ENCODE measurements at places on chromosomes 5 and 9. TPM values are rescaled to one million over a fixed set of nuclear protein-coding genes. Genes with fewer than 3 reads are reported as not detected.

Gene CDKN2B-AS1
- total RNA-seq: not detected

GRCh38 chr9:91433180-91433579, 9.5 kb upstream of the NFIL3 start:
- no peaks in the 10 kb centered on the region for H3K4me1 ChIP-seq
- H3K4me3 ChIP-seq: no peak overlapping the region
- no peak overlapping the region for H3K27ac ChIP-seq
- no peaks in the 10 kb centered on the region for H3K27me3 ChIP-seq

DNA sequence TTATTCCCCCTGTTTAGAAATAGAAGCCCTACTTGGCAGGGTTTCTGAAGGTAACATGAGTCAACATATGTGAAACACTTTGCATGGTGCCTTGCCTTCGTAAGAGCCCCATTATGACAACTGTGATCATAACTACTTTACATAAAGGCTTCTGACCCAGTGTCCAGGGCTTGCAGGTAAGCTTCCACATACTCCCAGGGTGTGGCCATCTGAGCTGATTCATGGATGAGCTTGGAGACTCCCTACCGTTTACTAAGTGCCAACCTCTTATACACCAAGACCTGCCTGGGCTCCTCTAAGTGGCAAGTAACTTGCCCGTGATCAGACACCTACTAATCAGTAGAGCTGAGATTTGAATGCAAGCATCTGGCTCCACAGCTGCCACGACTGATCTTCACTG, 62.8 kb upstream of the C5orf58 start:
- H3K4me3 ChIP-seq: no peak overlapping the region
- no peaks in the 10 kb centered on the region for H3K36me3 ChIP-seq
- H3K27me3 ChIP-seq: peaks cover 3% of the 10 kb centered on the region
- no peaks in the 10 kb centered on the region for H3K4me1 ChIP-seq

Gene GLDC
- not detected for total RNA-seq

GRCh38 chr5:79456890-79457583, 56.9 kb downstream of the HOMER1 start:
- H3K36me3 ChIP-seq: no peaks in the 10 kb centered on the region
- DNase-seq: no peak
- H3K4me3 ChIP-seq: no peak overlapping the region
- H3K4me1 ChIP-seq: no peaks in the 10 kb centered on the region
- H3K27me3 ChIP-seq: peaks cover 1% of the 10 kb centered on the region

Gene RIMOC1
- total RNA-seq: 36.9 TPM

Gene BRD8
- total RNA-seq: 76.1 TPM

- no peaks in the 10 kb centered on the region for H3K36me3 ChIP-seq
- H3K27me3 ChIP-seq: no peaks in the 10 kb centered on the region
- DNase-seq: peak; percentile 62
Measured at GRCh38 chr5:87081511-87082372, 185.9 kb upstream of the RASA1 start.

Gene MARCHF3
- 12.7 TPM for total RNA-seq

Gene ABLIM3
- not detected for total RNA-seq

Gene KIF4B
- total RNA-seq: not detected

- H3K27me3 ChIP-seq: peaks cover 2% of the 10 kb centered on the region
- H3K4me1 ChIP-seq: no peaks in the 10 kb centered on the region
- H3K27ac ChIP-seq: no peak overlapping the region
- no peak overlapping the region for H3K4me3 ChIP-seq
- DNase-seq: no peak
Measured at GRCh38 chr9:135550344-135550918, 4.5 kb downstream of the OBP2A start.

DNA sequence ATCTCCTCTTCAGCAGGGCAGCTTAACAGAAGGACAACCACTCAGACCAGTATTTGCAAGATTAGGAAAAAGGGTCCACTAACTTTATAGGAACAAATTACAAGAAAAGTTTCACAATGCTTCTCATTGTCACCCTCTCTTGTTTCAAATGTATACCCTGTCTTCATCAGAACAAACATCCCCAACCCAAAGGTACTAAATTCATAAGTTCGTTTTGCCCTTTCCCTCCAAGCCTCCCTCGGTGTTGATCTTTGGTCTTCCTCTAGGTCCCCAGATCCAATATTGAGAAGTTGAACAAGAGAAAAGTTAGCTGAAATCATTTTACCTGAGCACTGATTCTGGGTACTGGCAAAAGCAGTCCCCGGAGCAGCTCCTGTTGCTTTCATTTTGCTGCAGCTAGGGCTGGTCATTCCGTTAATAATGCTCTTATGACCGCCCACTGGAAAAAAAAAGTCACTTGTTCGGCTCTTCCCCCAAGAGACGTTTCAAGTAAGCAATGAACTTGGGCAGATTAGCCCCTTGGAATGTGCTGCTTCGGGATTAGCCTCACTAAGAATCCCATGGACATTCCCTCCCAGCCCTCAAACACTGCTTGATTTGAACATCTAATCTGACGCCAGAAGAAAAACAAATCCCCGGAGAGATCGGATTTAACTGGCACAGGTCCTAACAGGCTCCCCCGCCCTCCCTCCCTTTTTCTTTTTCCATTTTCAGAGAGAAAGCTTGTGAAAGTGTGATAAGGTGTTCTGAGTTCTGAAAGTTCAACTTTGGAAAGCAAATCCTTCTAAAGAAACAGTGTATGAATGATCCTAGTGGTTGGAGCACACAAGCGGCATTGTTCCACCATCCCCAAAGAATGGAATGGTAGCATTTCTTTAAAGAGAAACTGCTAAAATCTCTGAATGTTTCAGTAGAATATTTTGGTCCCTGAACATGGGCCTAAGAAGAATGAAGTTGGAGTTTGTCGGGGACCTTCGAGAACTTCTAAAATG, 252.5 kb downstream of the TRPM3 start:
- H3K36me3 ChIP-seq: no peaks in the 10 kb centered on the region
- H3K4me1 ChIP-seq: no peaks in the 10 kb centered on the region
- DNase-seq: no peak
- H3K27ac ChIP-seq: no peak overlapping the region

Gene FGF1
- not detected for total RNA-seq

DNA sequence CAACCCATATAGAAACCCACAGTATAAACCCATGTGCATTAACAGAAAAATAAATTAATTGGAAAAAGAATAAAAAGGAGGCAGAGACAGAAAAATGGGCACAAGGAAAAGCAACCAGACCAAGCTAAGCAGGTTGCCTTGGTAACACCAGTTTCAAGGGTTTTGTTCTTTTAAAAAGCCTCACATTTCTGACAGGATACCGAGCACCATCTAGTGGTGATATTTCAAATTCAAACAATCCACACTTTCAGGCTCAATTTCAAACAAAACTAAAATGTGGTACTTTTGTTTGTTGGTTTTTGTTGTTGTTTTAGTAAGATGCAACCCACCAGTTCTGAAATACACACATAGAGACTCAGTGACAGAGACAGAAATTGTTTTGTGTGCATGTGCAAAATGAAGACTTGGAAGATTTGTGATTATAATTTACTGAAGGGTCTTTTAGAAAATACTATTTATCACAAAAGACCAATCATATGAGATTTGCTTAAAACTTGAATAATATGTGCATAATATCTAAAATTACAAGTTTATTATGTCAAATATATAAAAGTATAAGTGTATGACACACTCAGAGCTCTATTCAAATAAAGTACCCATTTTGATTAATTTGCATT, 318.2 kb downstream of the SLCO4C1 start:
- H3K4me3 ChIP-seq: no peak overlapping the region
- no peaks in the 10 kb centered on the region for H3K27me3 ChIP-seq
- no peaks in the 10 kb centered on the region for H3K36me3 ChIP-seq
- no peak overlapping the region for H3K27ac ChIP-seq

DNA sequence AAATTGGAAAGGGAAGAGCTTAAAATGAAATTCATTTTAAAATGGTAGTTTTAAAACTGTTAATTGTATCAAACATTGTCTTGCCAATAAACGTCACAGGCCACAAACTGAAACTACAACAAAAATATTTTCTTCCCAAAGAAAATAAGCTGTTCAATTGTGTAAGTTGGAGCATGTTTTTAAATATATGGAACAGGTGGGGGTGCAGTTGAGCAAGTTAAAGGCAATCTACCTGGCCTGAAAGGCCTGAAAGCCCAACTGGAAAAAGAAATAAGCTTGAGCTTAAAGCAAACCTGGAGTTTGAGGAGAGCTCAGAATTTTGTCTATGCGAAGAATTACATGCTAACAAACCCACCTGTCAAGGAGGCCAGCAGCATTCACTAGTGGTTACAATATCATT, 439.5 kb downstream of the ACTL7B start:
- H3K36me3 ChIP-seq: no peaks in the 10 kb centered on the region
- no peak overlapping the region for H3K27ac ChIP-seq
- no peak for DNase-seq
- H3K4me3 ChIP-seq: no peak overlapping the region

Gene CDHR2
- total RNA-seq: 3.6 TPM

Gene SNCB
- not detected for total RNA-seq

Gene PCDHA11
- not detected for total RNA-seq

GRCh38 chr5:103411711-103412110, 150.9 kb downstream of the NUDT12 start:
- H3K36me3 ChIP-seq: no peaks in the 10 kb centered on the region
- no peak overlapping the region for H3K27ac ChIP-seq
- no peak overlapping the region for H3K4me3 ChIP-seq

- H3K36me3 ChIP-seq: no peaks in the 10 kb centered on the region
- no peaks in the 10 kb centered on the region for H3K4me1 ChIP-seq
- H3K27me3 ChIP-seq: no peaks in the 10 kb centered on the region
- H3K27ac ChIP-seq: no peak overlapping the region
- no peak for DNase-seq
Measured at GRCh38 chr9:81984928-81985327, 3.6 kb upstream of the SPATA31D1 start.

Gene CXCL14
- not detected for total RNA-seq

DNA sequence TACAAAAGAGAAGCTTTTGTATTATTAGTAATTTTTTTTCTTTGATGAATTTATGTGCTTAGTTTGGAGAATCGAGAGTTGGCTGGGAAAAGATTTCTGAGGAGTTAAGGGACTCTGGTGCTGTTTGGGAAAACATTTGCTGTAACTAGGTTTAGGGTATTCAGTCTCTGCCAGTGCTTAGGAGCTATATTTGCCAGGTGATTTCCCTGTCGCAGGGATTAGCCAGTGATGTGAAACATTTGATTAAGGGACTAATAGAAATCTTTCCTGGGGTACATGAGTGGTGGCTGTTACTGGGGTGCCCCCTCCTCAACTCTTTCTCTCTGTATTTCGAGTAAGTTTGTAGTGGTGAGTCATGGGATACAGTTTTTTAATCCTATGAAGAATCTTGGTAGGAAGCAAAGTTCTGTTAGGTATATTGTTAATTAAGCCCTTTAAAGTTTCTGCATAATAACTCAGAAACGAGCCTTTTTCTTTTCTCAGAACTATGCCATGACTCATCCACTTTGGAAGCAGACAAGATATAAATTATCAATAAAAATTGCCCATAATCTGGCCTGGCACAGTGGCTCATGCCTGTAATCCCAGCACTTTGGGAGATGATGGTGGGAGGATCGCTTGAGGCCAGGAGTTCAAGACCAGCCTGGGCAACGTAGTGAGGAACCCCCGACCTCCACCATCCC, 18.6 kb downstream of the RGMB start:
- no peaks in the 10 kb centered on the region for H3K4me1 ChIP-seq
- H3K27ac ChIP-seq: no peak overlapping the region
- no peak overlapping the region for H3K4me3 ChIP-seq
- DNase-seq: no peak
- no peaks in the 10 kb centered on the region for H3K36me3 ChIP-seq
- no peaks in the 10 kb centered on the region for H3K27me3 ChIP-seq

Gene ANKRD18B
- not detected for total RNA-seq

Gene MUSK
- not detected for total RNA-seq

Gene LMX1B
- total RNA-seq: not detected

- no peaks in the 10 kb centered on the region for H3K36me3 ChIP-seq
- H3K4me1 ChIP-seq: no peaks in the 10 kb centered on the region
- H3K27ac ChIP-seq: no peak overlapping the region
- no peak overlapping the region for H3K4me3 ChIP-seq
- no peaks in the 10 kb centered on the region for H3K27me3 ChIP-seq
- no peak for DNase-seq
Measured at GRCh38 chr9:98564714-98565113, 144.0 kb downstream of the GABBR2 start.

- no peaks in the 10 kb centered on the region for H3K36me3 ChIP-seq
- H3K27me3 ChIP-seq: no peaks in the 10 kb centered on the region
- no peak for DNase-seq
- H3K4me3 ChIP-seq: no peak overlapping the region
- no peak overlapping the region for H3K27ac ChIP-seq
Measured at GRCh38 chr9:111992523-111992922, 95.9 kb downstream of the UGCG start.

DNA sequence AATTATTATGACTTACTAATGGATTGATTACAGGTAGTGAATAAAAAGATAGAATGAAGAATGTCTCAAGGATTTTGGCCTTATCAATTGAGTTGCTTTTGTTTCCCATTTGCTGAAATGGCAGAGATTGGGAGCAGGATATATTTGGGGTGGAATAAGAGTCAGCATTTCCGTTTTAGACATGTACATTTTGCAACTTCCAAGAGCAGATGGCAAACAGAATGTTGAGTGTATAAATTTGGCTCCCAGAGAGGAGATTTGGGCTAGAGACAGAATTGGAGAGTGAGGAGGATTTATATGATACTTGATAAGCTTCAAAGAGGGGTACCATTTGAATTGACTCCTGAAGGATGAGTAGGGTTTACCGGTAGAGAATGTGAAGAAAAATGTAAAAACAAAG, 437.9 kb upstream of the PAPPA start:
- no peak overlapping the region for H3K4me3 ChIP-seq
- no peaks in the 10 kb centered on the region for H3K27me3 ChIP-seq
- no peaks in the 10 kb centered on the region for H3K4me1 ChIP-seq

GRCh38 chr5:133232911-133233310, 181.1 kb downstream of the HSPA4 start:
- H3K4me3 ChIP-seq: no peak overlapping the region
- DNase-seq: no peak
- H3K4me1 ChIP-seq: no peaks in the 10 kb centered on the region
- no peaks in the 10 kb centered on the region for H3K36me3 ChIP-seq
- H3K27ac ChIP-seq: no peak overlapping the region
- H3K27me3 ChIP-seq: no peaks in the 10 kb centered on the region

- no peak overlapping the region for H3K4me3 ChIP-seq
- H3K4me1 ChIP-seq: peaks cover 2% of the 10 kb centered on the region
- no peaks in the 10 kb centered on the region for H3K27me3 ChIP-seq
- DNase-seq: no peak
Measured at GRCh38 chr5:115636008-115636407, 10.2 kb upstream of the TMED7 start.

Gene PCDHB16
- not detected for total RNA-seq

Gene CER1
- total RNA-seq: not detected

- no peak overlapping the region for H3K4me3 ChIP-seq
- H3K27ac ChIP-seq: no peak overlapping the region
- H3K27me3 ChIP-seq: no peaks in the 10 kb centered on the region
- H3K36me3 ChIP-seq: no peaks in the 10 kb centered on the region
- no peaks in the 10 kb centered on the region for H3K4me1 ChIP-seq
Measured at GRCh38 chr5:152953788-152954483, 536.5 kb upstream of the GRIA1 start.

All from naive thymus-derived CD8-positive, alpha-beta T cell (primary cell).